NCI-H2171 (cell line): ENCODE measurements at places on chromosomes 1 and 21.

DNA sequence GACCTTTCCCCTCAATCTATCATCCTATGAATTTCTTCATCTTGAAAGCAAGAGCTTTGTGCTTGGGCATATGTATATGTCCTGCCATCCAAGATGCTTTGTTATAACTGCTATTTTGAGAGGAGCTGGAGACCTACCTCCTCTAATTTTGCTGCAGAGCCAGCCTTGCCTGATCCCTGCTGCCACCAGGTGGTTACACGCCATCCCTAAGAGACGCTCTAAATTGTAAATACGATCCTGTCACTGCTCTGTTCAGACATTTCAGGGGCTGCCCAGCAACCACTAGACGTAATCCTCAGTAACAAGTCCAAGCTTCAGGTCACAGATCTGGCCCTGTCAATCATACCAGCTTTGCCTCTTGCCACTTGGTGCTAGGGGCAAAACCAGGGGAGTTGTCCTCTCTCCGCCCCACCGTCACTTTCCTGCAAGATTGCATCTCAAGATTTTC lies 32.9 kb downstream of the GPA33 start:
- peak; percentile 56 for DNase-seq

- DNase-seq, result peak; percentile 65
These were observed 61.1 kb downstream of the TOMM20 start for GRCh38 chr1:235067396-235068157.

DNA sequence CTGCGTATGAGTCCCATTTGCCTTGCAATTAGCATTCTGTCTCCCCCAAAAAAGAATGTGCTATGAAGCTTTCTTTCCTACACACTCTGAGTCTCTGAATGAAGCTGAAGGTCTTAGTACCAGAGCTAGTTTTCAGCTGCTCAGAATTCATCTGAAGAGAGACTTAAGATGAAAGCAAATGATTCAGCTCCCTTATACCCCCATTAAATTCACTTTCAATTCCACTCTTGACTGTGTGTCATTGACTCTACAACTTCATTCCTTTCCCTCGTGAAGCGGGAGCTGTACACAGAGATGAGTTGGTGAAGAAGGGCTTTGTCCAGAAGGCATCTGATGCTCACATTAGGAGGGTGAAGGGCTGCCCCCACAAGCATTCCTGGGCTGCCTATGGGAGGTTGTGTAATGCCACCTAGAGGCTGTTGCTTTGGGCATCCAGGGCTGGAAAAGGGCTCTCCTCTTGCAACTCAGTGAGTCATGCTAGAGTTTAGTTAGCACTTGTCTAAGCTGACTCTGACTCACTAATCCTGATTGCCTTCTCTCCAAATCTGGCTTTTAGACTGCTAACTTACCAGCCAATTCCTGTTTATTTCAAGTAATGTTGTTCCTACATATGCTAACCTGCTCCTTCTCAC lies 1.8 kb downstream of the SPRR1B start:
- DNase-seq, result no peak

DNA sequence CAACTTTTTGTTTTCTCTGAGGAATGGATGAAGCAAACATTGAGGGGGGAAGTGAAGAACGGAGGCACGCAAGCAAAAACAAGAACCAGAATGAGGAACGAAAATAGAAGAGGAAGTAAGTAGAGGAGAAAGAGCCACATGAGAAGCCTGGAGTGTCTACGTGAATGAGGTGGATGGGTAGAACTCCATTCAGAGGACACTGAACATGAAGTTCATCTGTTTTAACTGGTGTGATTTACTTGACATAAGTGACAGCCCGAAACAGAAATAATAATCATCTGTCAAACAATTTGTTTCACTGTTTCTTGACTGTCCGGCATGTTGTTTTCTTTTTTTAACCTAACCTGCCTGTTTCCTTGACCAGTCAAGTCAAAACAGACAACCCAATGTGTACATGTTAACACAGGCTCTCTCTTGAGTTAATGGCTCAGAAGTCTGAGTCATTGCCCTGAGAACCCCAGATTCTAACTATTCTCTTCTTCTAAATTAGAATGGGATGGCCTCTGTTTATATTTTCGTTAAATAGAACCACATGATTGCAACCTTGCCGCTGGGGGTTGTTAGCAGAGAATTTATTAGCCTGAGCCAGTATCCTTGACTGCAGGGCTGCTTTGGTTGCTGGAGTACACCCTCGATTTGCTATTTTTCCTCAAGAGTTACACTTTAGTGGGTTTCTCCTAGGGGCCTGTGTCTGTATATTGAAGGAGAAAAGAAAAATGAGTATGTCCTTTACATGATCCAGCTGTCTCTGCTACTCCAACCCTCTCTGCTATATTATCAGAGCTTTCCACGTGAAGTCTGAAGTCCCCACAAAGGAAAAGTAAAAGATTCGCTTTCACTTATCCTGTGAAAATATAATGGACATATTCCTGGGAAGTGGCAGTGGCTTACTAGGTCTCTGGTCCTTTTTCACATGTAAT lies 151.7 kb downstream of the ZC3H11B start:
- DNase-seq, result no peak

DNA sequence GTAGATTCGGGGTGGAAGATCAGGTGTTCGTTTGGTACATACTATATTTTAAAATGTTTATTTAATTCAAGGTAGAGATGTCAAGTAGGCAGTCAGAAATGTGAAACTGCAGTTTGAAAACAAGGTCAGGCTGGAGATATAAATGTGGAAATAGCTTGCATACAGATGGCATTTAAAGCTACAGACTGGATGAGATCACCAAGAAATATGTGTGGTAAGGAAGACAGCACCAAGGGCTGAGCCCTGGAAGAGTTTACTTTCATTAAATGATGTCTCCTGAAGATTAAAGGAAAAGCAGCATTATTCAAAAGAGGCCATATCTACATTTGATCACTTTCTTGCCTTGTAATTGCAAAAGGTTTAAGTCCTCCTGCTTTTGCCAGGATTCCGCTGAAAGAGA lies 271.3 kb downstream of the PTBP2 start:
- no peak for DNase-seq

DNA sequence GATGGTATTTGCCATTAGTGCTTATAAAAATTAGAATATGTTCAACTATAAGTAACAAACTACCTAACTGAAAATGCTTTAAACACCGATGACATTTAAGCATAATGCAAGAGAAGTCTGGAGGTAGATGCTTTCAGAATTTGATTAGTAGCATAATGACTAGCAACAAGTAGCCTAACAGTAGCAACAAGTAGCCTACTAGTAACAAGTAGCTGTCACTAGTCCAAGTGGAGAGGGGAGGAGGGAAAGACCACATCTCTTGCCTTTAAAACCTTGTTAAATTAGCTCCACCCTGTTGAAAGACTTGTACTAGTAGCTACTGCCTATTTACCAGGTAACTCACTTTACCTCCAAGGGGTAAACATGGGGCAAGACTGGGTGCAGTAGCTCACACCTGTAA lies 7.9 kb downstream of the GPR88 start:
- no peak for DNase-seq

DNA sequence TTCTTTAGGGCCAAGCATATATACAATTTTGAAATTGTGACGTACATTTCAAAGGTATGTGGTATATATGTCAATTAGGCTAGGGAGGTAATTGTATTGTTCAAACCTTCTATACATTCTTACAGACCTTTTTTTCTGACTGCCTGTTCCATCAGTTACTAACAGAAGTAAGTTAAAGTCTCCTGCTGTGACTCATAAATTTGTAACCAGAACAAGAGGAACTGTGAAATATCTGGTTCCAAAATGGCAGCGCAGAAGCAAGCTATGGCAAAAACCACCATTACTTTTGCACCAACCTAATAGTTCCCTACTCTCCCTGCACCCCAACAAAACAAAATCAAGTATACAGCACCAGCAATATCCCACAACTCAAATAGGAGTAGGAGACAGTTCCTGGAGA lies 93.6 kb downstream of the ENAH start:
- DNase-seq, result no peak

DNA sequence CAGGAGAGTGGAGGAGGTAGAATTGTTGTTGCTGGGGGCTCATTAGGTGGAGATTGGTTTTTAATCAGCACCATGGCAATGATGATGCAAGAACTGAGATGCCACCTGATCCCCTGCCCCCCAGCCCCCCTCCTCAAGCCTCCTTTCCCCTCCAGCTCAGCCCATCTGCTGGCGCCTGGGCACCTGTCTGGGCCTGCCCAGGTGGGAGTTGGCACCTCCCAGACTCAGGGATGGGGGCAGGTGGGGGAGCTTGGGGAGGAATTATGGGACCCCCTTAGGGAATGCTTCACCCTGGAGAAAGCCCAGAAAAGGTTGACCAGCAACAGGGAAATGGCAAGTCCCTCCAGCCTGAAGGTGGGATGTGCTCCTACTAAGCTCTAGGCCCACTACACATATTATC lies 1.5 kb upstream of the NHLH1 start:
- peak; percentile 87 for DNase-seq

- no peak for DNase-seq
These were observed 14.3 kb upstream of the SIPA1L2 start for GRCh38 chr1:232644209-232644608.

GRCh38 chr1:186492531-186493291 lies 31.8 kb upstream of the PDC start:
- DNase-seq, result no peak

GRCh38 chr1:198986036-198986435 lies 347.2 kb downstream of the PTPRC start:
- no peak for DNase-seq

GRCh38 chr1:43414634-43415223 lies 25.0 kb downstream of the SZT2 start:
- peak; percentile 39 for DNase-seq

GRCh38 chr1:16212251-16212961 lies at the start of gene ARHGEF19:
Gene ARHGEF19 (minus strand): TSS chr1:16212652. CDS start chr1:16209054, 3,598 bp downstream.
- DNase-seq, result no peak

DNA sequence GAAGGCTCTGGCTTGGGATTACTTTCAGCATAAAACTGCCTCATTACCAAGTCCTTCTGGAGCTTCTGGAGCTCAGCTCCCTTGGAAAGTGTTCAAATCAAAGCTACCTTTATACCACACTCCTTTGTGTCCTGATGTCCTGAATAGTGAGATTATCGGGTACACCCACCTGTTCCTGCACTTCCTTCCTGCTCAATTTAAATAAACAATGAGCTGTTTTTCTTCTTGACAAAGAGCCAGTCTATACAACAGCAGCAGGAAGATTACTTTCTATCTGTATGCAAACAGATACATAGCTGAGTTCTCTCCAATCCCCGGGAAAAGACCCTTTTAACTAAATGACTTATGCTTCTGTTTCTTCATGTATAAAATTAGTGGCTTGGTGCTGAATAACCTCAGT lies 258.0 kb upstream of the FMN2 start:
- DNase-seq, result no peak

DNA sequence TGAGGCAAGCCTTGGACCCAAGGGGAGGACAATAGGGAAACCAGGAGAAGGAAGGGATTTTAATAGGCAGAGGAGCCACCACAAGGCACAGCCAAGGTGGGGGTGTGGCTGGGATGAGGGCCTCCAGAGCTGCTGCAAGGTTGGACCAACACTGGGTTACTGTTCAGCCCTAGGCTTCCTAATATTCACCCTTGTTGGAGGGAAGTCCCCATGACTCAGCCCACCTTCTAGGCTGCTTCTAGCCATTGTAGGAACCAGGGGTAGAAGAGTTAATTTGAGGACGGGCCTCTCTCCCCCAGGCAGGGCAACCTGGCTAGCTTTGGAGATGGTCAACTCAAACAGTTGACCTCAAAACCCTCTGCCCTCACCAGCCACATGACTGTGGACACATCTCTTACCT lies 59.5 kb downstream of the KCNN3 start:
- no peak for DNase-seq

DNA sequence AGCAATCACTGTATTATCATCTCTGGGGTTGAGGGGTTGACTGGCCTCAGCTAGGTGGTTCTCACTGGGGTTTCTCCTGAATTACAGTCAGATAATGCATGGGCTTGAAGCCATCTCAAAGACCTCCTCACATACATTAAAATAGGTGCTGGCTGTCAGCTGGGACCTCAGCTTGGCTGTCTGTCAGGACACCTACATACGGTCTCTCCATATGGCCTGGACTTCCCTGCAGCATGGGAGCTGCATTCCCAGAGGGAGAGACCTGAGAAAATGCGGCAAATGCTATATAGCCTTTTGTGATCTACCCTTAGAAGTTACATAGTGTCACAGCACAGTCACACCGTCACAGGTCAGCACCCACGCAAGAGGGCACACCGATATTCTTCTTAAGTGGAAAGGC lies 93.6 kb downstream of the TSEN15 start:
- no peak for DNase-seq

DNA sequence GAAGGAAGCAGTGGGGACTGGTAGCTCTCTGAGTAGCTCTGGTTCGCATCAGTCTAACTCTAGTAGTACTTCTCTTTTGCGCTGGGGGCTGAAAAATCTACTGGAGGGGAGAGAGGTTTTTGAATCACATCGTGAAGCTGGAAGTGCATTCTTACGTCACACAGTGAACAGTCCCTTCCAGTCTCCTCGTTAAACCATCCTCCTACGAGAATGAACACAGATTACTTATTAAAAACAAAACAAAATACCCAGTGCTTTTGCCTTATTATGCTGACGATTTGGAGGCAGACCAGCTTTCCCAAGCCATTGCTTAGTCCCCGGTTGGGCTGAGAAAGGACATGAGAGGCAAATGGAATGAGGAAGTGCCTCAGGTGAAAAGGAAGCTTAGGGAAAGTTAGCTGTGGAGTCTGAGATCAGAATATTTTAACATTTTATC lies 16.1 kb downstream of the HUNK start:
- DNase-seq, result no peak

- DNase-seq, result no peak
These were observed 1325.4 kb downstream of the PLA2G4A start for GRCh38 chr1:188154196-188154595.

GRCh38 chr1:117499071-117499470 lies 106.8 kb upstream of the TENT5C start:
- no peak for DNase-seq

GRCh38 chr1:109151146-109151990 lies 37.5 kb downstream of the ELAPOR1 start:
- DNase-seq, result no peak

GRCh38 chr1:5503556-5504363 lies 488.5 kb downstream of the NPHP4 start:
- no peak for DNase-seq

- no peak for DNase-seq
These were observed 44.7 kb downstream of the ABCG1 start for GRCh38 chr21:42263591-42264131.

GRCh38 chr1:68363339-68363738 lies 86.4 kb downstream of the RPE65 start:
- DNase-seq, result no peak

GRCh38 chr1:224745924-224746323 lies 129.8 kb downstream of the CNIH3 start:
- DNase-seq, result no peak

DNA sequence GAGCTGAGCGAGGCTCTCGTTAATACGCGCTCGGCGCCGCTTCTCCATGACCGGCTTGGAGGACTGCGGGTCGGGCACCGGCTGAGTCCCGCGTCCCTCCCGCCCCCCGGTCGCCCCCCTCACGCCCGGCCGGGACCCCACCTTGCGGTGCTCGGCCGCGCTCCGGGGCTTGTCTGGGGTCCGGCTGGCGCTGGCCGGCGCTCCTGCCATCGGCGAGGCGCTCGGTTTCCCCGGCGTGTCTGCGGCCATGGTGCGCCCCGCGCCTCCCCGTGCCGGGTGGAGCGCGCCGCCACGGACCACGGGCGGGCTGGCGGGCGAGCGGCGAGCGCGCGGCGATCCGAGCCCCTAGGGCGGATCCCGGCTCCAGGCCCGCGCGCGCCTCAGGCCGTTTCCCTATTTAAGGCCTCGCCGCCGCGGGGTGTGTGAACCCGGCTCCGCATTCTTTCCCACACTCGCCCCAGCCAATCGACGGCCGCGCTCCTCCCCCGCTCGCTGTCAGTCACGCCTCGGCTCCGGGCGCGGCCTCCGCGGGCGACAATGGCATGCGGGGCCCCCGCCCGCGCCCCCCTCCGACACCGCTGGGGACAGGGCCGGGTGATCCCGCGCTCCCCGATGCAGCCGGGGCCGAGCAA lies at the start of gene HES4:
Gene HES4 (minus strand): TSS at position 373 of the 632 bp plus-strand sequence. CDS start 124 bp downstream, at position 249.
- peak; percentile 91 for DNase-seq
